ENCODE measurements at places on chromosomes 2 and 18. TPM values are rescaled to one million over a fixed set of nuclear protein-coding genes. Genes with fewer than 3 reads are reported as not detected.

Gene CPO
- not detected for total RNA-seq

Gene MATN3
- total RNA-seq, result 2.8 TPM

GRCh38 chr2:233443511-233444183 lies 89.4 kb downstream of the DGKD start:
- DNase-seq, result peak; percentile 86

Gene SDC1
- 2.9 TPM for total RNA-seq

Gene COLEC12
- 0.86 TPM for total RNA-seq

- no peak for DNase-seq
Observed at GRCh38 chr2:128281852-128282245, 36.8 kb downstream of the HS6ST1 start.

GRCh38 chr2:183224948-183225347 lies 100.7 kb downstream of the NUP35 start:
- peak; percentile 40 for DNase-seq

DNA sequence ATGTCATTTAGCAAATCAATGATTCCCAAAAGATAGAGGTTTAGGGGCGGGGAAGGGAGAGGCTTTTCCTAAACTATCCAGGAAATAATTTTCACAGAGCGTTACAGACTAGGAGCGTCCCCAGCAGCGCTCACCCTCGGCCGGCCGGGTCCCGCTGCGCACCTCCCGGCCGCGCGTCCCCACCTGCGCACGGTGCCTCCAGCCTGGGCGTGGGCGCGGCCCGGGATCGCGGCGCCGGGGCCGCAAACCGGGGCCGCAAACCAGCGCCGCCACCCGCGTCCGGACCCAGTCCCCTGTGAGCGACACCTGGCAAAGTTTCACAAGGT lies 684 bp upstream of the ZCCHC2 start:
- no peak for DNase-seq

All from A673 (cell line).